ENCODE measurements at places on chromosomes 12 and 14. TPM values are rescaled to one million over a fixed set of nuclear protein-coding genes. Genes with fewer than 3 reads are reported as not detected.
A peak's percentile ranks its signal among the peaks of the same experiment; 100 is the strongest.

The LRRC10 gene
- total RNA-seq = not detected

The GPRC5D gene
- total RNA-seq = not detected

The OR4M1 gene
- not detected for total RNA-seq

The KRT3 gene
- not detected for total RNA-seq

The TBX5 gene
- 6.2 TPM for total RNA-seq

The SLC6A15 gene
- total RNA-seq = 2.2 TPM

The FAM222A gene
- total RNA-seq = 1.3 TPM

The HDAC7 gene
- 77.0 TPM for total RNA-seq

The DACT1 gene
- 5.1 TPM for total RNA-seq

The SMIM41 gene
- total RNA-seq = 1.3 TPM

The GALNT16 gene
- total RNA-seq = 8.8 TPM

The SDR9C7 gene
- total RNA-seq = not detected

The ANKS1B gene
- 32.4 TPM for total RNA-seq

- no peak for DNase-seq
These were observed 10.0 kb downstream of the WNT1 start for GRCh38 chr12:48988030-48988649.

DNA sequence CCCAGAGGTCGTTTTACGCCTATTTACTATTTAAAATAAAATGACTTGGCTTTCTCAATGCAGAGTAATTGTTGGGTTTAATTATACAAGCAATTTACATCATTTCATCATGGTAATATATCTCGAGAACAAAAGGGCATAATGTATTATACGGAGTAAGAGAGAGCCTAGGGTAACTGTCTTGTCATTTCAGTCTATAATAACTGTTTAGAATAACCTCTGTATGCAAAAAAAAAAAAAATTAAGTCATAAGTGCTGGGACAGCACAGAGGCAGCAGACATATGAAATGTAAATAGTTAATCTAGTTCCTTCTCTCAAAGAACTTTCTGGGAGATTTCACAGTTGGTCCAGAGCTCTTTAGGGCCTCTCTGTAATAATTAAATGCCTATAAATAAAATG lies 284.9 kb downstream of the TMTC2 start:
- no peak for DNase-seq

- DNase-seq = no peak
These were observed 113.0 kb upstream of the RAP1B start for GRCh38 chr12:68497702-68498101.

GRCh38 chr14:77923131-77923936 lies 123.4 kb downstream of the ADCK1 start:
- no peak for DNase-seq

DNA sequence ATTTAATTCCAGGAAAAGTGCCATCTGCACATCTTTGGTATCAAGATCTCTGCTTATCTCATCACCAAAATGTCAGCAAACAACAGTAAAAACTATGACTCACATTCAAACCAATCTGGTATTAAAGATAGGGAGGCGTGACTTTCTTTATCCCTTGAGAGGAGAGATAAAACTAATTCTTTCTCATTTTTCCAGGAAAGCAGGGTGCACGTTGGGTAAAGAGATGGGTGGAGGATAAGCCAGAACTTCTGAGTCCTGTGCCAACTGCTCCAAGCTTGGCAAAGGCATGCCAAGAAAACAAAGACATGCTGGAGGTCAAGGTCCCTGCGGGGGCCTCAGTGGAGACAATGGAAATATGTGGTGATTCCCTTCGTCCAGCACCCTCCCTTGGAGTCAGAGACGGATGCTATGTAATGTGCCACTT lies 225.8 kb upstream of the PLXNC1 start:
- no peak for DNase-seq

DNA sequence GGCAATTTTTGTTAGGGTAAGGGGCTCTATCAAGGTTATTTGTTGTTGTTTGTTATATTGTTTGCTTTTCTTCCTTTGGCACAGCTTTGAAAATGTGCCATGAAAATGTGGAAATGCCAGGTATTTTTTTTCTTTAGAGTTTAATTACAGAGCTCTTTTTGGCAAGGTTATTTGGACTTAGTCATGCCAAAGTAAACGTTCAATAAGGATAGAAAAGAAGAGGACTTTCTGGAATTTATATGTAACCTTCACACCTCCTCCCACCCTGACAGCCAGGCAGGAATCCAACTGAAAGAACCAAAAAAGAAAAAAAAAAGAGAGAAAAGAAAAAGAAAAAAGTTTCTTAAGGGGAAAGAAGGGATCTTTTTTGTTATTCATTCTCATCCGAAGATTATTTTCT lies 217.8 kb downstream of the KITLG start:
- no peak for DNase-seq

DNA sequence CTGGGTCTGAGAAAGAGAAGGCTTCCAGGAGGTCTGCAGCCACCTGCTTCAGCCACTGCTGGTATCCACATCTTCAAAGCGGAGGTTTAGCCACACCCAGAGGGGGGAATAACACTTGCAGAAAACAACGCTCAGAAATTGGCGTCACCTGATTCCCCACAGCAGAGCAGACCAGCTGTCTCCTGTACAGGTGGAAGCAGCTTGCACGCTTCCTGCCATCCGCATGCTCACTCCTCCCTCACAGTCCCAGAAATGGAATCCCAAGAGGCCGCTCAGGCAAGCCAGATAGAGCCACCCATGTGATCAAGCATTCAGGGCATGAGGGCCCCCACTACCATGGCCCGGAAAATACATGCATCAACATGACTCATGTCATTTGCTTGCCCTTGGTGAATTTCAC lies 112.2 kb upstream of the DIO3 start:
- DNase-seq = no peak

GRCh38 chr14:106010783-106011182 lies 484.4 kb downstream of the TMEM121 start:
- DNase-seq = no peak

DNA sequence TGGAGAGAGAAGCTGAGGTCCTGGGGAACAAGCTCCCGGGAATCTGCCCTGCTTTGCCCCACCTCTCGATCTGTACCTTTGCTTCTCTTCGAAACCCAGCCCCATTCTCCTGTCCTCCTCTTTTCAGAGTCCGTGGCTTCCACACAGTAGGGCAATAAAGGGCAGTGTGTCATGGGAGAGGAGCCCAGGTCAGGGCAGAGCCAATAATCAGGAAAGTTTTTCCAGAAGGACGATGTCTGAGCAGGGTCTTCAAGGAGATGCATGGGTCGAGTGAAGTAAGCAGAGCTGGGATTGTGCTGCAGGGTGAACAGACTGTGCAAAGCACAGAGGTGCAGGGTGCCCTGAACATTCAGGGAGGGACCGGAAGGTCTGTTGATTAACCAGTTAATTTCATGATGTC lies 22.1 kb upstream of the SERPINA4 start:
- no peak for DNase-seq

GRCh38 chr12:2580821-2581220 lies 213.9 kb upstream of the FKBP4 start:
- DNase-seq = no peak

GRCh38 chr12:96225044-96225855 lies 31.1 kb downstream of the ELK3 start:
- DNase-seq = no peak

GRCh38 chr12:111078731-111079130 lies 158.4 kb upstream of the MYL2 start:
- DNase-seq = no peak

- DNase-seq = no peak
These were observed 314.3 kb downstream of the TMEM132D start for GRCh38 chr12:129589503-129589902.

DNA sequence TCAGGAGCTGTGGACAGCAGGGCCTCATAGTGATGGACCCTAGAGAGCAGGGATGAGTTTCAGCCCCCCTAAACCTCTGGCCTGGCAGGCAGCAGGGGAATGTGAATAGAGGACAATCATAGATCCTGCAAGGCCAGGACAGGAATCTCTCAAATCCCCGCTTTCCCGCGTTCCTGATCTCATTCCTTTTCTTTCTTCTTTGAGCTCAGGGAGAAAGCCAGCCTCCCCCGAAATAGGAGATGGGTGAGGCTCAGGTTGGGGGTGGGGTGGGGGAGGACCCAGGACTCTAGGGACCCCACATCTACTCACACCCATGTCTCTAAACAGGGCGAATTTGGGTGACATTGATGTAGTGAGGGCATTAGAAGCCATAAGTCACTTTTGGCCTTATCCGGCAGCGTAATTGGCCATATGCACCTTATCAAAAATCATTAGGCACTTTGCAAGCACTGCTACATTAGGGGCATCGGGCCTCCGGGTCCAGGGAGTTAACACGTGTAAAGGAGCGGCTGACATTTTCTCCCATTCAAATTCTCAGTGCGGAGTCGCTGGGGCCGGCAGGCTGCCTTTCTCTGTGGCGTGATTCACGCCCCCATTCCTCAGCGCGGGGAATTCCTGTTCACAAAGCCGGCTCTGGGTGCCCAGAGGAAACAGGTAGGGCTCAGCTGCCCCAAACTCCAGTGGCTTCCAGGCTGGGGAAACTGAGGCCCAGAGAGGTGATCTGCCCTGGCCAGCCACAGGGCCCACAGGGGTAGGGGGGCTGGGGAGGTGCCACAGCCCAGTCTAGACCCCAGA lies 1.5 kb downstream of the LHX5 start:
- no peak for DNase-seq

DNA sequence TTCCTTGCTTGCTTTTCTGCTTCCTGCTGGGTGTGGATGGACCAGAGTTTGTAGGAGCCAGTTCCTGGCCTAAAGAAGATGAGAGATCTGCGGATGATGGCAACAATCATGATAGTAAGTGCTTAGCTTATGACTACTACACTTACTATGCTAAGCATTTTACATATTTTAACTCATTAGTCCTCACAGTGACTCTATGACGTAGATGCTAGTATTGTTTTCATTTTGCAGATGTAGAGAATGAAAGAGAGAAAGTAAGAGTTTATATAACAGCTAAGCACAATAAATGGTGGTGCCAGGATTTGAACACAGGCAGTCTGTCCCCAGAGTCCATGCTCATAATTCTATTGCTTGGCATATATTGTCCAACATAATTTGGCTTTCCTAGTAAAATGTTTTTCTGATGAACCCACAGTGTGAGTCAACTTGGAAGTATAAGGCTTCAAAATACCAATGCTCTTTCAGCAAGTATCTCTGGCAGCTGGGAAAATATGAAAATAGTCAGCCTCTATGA lies 363.2 kb upstream of the DDHD1 start:
- no peak for DNase-seq

DNA sequence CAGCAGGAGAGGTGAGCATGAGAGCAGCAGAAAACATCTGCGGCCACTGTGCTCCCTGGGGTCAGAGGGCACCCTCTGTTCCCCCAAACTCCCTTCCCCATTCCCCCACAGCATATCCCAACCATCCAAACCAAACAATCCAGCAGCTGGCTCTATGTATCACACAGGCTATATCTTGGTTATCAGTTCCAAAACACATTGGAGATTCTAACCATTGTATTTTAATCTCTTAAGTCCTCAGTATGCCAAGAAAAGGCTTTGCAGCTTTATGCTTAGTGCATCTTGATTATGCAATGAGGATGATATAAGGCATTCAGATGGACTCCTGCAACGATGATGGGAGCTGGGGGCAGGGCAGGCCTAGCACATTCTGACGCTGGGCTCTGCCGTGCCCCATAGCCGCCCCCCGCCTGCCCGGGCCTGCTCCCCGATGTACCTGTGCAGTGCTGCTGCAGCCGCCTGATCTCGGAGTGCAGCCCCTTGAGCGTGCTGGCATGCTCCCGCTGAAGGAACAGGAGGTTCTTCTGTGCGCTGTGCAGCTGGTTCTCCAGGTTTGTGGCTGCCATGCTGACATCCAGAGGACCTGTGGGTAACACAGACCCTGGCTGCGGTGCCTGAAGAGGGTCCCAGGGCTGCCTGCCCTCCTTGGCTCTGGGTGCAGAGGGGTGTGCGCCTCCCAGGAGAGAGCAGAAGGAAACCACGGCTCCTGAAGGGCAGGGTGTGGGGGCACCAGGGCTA lies 29.6 kb downstream of the CCDC92 start:
- DNase-seq = no peak

- peak; percentile 23 for DNase-seq
These were observed 15.3 kb downstream of the TCHP start for GRCh38 chr12:109915171-109916040.

DNA sequence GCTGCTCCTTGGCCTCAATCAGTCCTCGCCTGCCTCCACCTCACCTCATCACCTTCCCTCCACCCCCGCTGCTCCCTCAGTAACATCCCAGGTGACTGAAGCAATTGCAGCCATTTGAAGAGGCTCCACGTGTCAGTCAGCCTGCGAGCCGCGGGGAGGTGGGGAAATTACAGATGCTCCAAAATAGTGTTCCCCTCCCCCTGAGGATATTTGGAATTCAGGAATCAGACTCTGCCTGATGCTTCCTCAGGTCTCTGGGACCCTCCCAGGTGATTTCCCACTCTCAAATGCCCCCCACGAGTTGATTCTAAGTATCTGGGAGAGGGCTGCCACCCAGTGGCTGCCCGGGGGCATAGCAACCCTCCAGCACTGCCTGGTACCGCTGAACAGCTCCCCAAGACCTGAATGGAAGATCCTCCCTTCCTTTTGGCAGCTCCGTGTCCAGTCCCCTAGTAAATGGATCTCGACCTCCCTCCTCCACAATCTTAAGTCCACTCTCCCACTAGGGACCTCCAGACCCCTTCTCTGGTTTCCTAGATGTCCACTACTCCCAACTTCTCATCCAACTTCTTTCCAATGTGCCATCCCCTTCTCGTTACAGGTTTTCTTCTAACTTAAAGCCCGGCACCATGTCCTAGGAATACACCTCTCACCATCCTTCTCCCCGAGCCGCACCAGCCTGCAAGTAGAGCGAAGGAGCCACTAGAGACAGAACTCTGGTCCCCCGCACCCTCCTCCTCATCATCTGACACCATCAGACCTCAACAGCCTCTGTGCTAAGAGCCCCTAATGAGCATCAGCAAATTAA lies 1.4 kb upstream of the ASIC1 start:
- peak; percentile 26 for DNase-seq
